ENCODE measurements at places on chromosomes 2 and 18. TPM values are rescaled to one million over a fixed set of nuclear protein-coding genes. Genes with fewer than 3 reads are reported as not detected.

DNA sequence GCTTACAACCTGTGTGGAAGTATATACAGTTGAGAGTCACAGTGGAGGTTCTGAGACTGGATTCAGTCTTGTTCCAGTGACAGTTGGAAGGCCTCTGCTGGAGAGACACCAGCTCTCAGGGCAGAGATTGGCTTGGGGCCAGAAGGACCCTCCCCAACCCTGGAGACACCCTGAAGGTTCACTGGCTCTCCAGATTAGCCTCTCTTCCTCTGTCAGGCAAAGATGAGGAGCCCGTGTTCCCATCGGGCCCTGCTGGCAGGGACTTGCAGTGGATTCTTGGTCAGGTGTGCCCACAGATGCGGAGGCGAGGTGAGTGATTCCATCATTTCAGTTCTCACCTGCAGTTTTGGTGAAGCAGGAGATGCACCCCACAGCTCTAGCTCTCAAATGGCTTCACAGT, 78.6 kb downstream of the FAM210A start:
- no peak for DNase-seq

The SGPP2 gene
- not detected for polyA plus RNA-seq

DNA sequence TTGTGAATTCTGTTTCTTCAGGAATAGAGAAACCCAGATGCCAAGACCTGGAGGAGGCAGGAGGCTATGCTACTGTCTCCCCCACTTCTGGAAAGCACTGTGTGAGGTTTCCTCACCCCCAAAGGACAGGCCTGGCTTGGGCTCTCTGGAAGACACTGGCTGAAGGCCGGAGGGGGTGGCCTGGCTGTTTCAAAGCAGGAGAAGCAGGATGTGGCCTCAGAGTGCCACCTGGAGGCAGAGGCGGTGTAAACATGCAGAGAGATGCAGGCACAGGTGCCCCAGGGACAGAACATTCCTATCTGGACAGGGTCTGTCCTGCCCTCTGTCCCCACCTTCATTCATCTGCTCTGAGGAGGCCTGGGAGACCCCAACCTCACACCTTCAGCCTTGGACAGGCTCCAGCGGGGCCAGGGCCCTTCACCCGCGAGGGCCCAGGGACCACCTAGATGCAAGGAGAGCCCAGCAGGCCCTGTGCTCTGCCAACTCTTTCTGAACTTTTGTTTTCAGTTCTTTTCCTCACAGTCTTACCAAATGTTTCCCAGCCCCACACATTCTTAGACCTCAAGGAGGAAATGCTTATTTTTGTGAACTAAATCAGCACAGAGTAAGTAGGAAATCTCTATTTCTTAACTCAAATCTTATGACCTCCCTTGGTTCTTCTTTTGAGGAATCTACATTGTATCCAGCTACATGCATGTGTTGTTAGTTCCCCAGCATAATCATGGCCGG, 79.2 kb downstream of the LONRF2 start:
- DNase-seq, result peak; percentile 75

GRCh38 chr18:63111671-63112402, 207.7 kb downstream of the BCL2 start:
- peak; percentile 8 for DNase-seq

DNA sequence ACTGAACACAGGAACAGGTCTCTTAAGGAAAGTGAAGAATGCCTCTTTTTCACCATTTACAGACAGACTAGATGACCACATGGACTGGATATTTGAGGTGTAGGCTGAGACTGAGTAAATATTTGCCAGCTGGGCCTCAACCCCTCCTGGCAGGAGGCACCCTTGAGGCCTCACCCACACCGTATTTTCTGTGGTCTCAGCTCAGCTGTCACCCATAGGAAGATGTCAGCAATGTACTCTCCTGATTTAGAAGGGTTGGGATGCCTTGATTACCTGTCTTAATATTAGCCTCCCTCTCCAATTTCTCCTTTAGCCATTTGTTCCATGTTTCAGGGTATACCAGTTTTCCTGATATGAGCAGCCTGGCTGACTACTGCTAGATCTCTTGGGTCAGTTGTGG, 20.3 kb downstream of the ADCYAP1 start:
- no peak for DNase-seq

GRCh38 chr2:43114210-43114609, 112.2 kb downstream of the ZFP36L2 start:
- DNase-seq, result no peak

The NEU2 gene
- polyA plus RNA-seq, result not detected

The FNDC4 gene
- 18.2 TPM for polyA plus RNA-seq

GRCh38 chr2:17416884-17417391, 101.3 kb downstream of the RAD51AP2 start:
- DNase-seq, result peak; percentile 87

DNA sequence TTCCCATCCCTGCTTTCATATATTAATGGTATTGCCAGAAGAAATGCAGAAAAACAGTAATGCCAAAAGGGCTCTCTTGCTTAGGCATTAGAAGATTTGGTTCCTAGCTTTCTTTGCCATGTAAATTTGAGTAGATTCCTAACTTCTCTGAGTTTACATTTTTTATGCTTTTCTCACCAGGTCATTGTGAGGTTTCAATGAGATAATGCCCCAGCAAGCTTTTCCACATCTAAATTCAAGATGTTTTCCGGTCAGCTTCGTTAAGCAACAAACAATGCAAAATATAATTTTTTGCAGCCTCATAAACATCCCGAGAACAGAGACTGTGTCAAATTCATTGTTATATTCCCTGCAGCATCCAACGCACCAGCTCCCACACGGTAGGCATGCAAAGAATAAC, 44.9 kb downstream of the NCKAP5 start:
- no peak for DNase-seq

DNA sequence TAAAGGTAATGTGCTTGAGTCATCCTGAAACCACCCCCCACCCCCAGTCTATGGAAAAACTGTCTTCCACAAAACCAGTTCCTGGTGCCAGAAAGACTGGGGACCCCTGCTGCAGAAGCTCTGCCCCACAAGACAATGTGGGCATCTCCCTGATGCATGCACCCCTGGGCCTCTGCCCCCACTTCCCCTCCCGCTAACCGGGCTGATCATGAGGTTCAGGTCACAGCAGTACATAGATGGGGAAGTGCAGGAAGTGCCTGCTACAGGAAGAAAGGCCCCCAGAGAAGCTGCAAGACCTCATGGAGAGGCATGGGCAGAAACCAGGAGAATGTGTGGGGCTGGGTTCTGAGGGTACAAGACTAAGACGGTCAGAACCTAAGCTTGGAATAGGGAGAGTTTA, 243.4 kb upstream of the ID2 start:
- DNase-seq, result no peak

DNA sequence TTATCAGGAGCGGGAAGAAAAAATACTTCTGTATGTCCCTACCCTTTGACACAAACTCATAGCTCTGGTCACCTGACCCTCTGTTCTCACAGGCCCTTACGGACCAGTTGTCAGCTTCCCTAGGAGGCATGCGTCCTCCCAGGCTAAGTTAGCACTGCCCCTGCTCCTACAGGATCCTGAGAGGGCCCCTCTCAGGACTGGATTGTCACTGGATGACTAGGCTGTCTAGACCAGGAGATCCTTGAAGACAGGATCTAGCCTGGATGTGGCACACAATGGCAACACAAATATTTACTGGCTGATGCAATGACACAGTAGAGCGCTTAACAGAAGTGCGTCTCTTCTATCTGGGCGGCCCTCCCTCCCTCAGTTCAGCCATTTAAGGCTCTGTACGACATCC, 7.7 kb downstream of the FAM228A start:
- DNase-seq, result no peak

- no peak for DNase-seq
Observed at GRCh38 chr2:43080571-43081021, 145.8 kb downstream of the ZFP36L2 start.

The TUBA3E gene
- polyA plus RNA-seq, result not detected

The ANKRD29 gene
- polyA plus RNA-seq, result 8.9 TPM

GRCh38 chr2:80019571-80020460, 284.7 kb downstream of the LRRTM1 start:
- DNase-seq, result no peak

The ALS2 gene
- polyA plus RNA-seq, result 9.5 TPM

GRCh38 chr2:127051116-127052056, 55.6 kb downstream of the BIN1 start:
- no peak for DNase-seq

The ROCK1 gene
- 35.9 TPM for polyA plus RNA-seq

DNA sequence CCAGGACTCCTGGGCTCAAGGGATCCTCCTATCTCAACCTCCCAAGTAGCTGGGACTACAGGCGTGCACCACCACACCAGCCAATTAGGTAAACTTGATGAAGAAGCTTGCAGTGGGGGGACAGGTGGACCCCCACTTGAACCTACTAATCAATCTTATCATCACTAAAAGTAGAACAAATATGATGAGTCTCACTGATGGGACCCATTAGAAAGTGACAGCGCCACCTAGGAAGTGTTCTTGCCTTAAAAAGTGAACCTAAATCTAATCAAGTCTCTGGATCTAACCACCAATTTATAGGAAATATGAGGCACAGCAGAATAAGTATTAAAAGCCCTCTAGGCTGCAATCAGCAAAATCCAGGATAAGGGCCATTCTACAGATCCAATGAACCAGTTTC, 79.2 kb downstream of the BIN1 start:
- DNase-seq, result no peak

- no peak for DNase-seq
Observed at GRCh38 chr2:222102575-222103349, 196.0 kb downstream of the PAX3 start.

GRCh38 chr18:57352761-57353136, 392 bp downstream of the ST8SIA3 start:
- no peak for DNase-seq

GRCh38 chr2:33804155-33804554, 205.1 kb upstream of the FAM98A start:
- no peak for DNase-seq

DNA sequence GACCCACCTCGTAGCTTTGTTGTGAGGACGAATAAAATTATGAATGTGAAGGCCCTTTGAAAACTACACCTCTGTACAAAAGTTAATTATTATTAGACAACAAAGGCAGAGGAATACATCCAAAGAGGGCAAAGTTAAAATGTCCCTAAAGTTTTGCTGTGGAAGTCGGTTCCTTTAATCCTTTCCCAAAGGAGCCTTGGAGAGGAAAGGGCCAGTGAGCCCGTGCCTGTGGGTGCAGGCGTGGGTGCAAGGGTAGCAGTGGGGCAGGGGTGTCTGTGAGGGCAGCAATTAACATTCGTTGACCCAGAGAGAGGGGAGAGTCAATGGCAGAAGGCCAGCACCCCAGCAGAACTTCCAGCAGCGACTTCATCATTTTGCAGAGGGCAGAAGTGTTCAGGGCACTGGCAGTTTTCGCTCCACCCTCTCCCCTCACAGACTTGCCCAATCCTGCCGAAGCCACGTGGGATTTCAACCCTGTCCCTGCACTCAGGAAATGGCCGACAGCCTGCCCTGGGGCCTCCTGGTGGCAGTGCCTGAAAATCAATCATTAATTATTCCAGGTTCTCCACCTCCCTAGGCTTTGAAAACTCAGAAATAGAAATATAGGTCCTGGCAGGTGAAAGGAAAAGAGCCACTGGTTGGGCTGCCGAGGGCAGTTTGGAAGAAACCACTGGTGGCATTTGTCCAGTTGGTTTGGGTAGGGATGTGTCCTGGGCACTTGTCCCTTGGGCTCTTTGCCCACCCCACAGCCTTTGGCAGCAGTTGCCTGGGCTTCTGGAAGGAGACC, 4.2 kb upstream of the PAX8 start:
- DNase-seq, result peak; percentile 56

DNA sequence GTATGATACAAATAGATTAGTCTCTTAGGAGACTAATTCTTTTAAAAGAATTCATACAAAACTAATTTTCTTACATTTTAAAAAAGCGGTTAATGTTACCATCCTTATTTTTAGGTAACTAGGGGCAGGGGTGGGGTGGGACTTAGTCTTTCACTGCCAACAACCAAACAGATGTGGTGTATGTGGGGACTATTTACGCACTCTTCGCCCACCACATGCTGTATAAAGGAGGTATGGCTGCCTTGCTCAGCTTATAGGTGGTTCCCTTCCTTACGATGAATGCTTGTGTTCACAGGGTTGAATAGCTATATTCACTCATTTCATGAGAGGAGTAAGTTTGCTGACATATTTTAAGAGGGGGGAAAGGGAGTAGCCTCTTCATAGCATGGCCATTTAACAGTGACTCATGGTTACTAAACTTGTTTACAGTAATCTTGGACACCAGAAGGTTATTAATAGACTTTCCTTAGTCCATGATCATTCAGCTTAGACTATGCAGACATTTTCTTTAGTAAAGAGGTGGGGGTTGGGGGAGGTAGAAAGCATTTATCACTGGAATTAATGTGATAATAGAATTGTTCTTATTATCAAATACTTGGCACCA, 61.8 kb downstream of the CAB39 start:
- DNase-seq, result peak; percentile 93

The CHRND gene
- polyA plus RNA-seq, result not detected

The TRABD2A gene
- 3.8 TPM for polyA plus RNA-seq

- DNase-seq, result no peak
Observed at GRCh38 chr2:117436697-117437096, 377.8 kb upstream of the DDX18 start.

DNA sequence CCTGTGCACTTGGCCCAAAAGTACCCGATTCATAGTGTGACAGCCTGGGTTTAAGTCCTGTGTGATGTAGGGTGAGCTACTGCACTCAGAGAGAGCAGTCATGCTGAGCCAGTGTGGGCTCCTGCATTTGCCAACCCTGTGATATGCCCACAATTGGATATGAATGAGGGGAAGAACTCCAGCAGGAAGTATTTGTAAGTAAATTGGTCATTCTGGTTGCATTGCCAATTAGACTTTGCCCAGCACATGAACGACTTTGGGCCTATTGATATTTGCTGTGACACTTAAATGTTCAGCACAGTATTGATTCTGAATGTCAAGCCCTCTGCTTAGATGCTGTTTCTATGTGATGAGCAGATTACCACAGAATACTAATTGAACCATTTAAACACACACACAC, 570.9 kb downstream of the PIK3C3 start:
- DNase-seq, result no peak

DNA sequence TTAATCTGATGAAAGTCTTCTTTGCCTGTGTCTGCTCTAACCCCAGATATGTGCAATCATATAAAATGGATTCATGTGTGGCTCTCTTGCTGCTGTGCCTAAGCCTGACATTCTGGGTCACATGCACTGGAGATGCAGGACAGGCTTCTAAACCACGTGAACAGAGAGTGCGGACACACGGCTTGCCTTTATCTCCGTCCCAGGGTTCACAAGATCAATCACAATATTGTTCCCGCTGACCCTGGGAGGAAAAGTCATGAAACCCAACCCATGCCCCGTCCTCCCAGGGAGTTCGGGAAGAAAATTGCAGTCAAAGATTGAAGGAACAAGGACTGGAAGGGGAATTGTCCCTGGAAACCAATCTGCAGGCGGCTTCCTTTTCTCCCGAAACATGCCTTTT, 74.8 kb downstream of the VAPA start:
- no peak for DNase-seq

The CKAP2L gene
- polyA plus RNA-seq, result 9.0 TPM

The POTEJ gene
- not detected for polyA plus RNA-seq

GRCh38 chr2:156792242-156792840, 356.2 kb downstream of the GPD2 start:
- no peak for DNase-seq

The GYPC gene
- polyA plus RNA-seq, result 45.8 TPM

GRCh38 chr18:34583895-34584294, 126.2 kb upstream of the DTNA start:
- no peak for DNase-seq

GRCh38 chr2:206837775-206838174, 72.4 kb downstream of the FASTKD2 start:
- no peak for DNase-seq

GRCh38 chr2:136384531-136385303, 266.8 kb upstream of the CXCR4 start:
- DNase-seq, result peak; percentile 33

All from GM23248 (cell line).